ENCODE measurements at places on chromosomes 5 and 9.

GRCh38 chr5:154213592-154213991, 23.1 kb downstream of the GALNT10 start:
- no peak for DNase-seq

- no peak for DNase-seq
These were observed 31.8 kb downstream of the EGFLAM start for GRCh38 chr5:38290028-38290653.

GRCh38 chr9:99582814-99583213, 238.9 kb upstream of the NR4A3 start:
- DNase-seq, result no peak

GRCh38 chr5:82331557-82331956, 53.4 kb upstream of the RPS23 start:
- no peak for DNase-seq

- DNase-seq, result peak; percentile 20
These were observed 813 bp downstream of the GNAQ start for GRCh38 chr9:78030553-78031443.

- no peak for DNase-seq
These were observed 212.3 kb downstream of the ICE1 start for GRCh38 chr5:5634817-5635216.

DNA sequence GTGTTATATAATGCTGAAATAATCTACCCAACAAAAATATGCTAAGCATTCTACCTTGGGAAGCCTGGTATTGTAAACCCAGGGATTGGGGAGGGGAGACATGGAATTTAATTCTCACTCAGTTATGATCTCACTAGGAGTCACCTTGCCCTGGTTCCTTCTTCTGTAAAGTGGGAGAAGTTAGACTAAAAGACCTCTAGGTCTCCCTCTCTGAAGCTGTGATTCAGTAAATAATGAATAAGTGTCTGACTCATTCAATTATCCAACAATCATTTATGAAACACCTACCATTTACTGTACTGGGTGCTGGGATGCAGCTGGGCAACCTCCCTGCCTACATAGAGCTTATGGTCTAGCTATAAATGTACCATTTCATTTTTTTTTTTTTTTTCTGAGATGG, 20.2 kb upstream of the SPARC start:
- no peak for DNase-seq

All from T follicular helper cell (primary cell).